Metanephros (tissue), 2 donors: ENCODE measurements at places on chromosomes 2 and 18. TPM values are rescaled to one million over a fixed set of nuclear protein-coding genes. Genes with fewer than 3 reads are reported as not detected.

CHRND gene
- total RNA-seq: 5.5 TPM

MC4R gene
- total RNA-seq: not detected

MYO5B gene
- 27.9 TPM for total RNA-seq

MAPK4 gene
- total RNA-seq: 5.1 TPM

OR6B2 gene
- total RNA-seq: not detected

MAP4K4 gene
- 69.7 TPM for total RNA-seq

OTOS gene
- total RNA-seq: not detected

SAG gene
- not detected for total RNA-seq

SLC4A5 gene
- total RNA-seq: 8.4 TPM

ASB18 gene
- 2.0 TPM for total RNA-seq

TEX44 gene
- total RNA-seq: not detected
